ENCODE measurements at places on chromosomes 11 and 22.

GRCh38 chr11:36248436-36248835, 40.8 kb downstream of the COMMD9 start:
- H3K4me1 ChIP-seq: no peaks in the 10 kb centered on the region
- H3K4me3 ChIP-seq: no peak overlapping the region
- H3K36me3 ChIP-seq: no peaks in the 10 kb centered on the region
- no peak for DNase-seq
- H3K27ac ChIP-seq: no peak overlapping the region
- no peaks in the 10 kb centered on the region for H3K27me3 ChIP-seq

DNA sequence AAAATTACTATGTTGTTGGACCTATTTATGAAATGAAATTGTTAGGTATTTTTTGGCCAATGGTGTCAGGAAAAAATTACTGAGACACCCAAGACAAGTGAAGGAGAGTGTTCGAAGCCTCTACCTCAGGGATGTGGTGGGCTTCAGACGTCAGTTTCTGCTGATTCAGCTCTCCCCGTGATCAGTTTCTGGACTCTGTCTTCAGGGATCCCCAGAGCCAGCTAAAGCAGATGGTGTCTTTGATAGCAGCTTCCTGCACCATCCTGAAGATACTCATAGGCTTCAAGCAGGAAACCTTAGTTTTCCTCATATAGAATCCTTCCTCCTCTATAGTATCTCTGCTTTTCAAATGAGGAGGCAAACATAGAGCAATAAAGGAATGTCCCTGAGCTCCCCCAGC, 7.4 kb downstream of the CD248 start:
- H3K36me3 ChIP-seq: no peaks in the 10 kb centered on the region
- H3K4me3 ChIP-seq: no peak overlapping the region
- no peak for DNase-seq
- no peaks in the 10 kb centered on the region for H3K27me3 ChIP-seq
- no peak overlapping the region for H3K27ac ChIP-seq

DNA sequence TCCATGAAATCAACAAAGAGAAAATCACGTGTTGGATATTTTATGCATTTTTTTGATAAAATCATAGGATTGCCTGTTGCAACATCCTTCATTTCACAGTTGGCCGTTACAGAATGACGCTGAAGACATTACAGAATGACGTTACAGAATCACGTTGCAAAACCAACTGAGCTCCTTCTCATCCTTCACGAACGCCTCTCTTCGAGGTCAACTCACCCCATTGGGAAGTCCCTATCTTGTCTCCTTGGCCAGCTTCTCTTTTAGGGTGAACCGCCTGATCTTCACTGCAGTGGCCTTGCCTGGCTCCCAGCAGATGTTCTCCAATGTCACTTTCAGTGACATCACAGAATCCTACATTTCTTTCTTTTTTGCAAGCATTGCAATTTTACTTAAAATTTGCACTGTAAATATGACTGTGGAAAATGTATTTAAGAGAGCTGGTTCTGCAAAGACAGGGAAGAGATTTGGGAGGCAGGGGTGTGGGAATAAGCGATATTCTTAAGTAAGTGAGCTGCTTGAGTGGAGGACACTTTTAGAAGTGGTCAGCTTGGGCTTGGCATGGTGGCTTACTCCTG, 5.1 kb downstream of the KRTAP5-7 start:
- no peaks in the 10 kb centered on the region for H3K27me3 ChIP-seq
- H3K36me3 ChIP-seq: no peaks in the 10 kb centered on the region
- no peaks in the 10 kb centered on the region for H3K4me1 ChIP-seq
- DNase-seq: no peak
- H3K27ac ChIP-seq: no peak overlapping the region

GRCh38 chr11:13685461-13686108, 17.1 kb downstream of the FAR1 start:
- H3K27ac ChIP-seq: no peak overlapping the region
- no peaks in the 10 kb centered on the region for H3K36me3 ChIP-seq
- H3K4me3 ChIP-seq: no peak overlapping the region
- no peak for DNase-seq
- H3K27me3 ChIP-seq: no peaks in the 10 kb centered on the region

GRCh38 chr11:15750535-15751308, 605.6 kb downstream of the SOX6 start:
- no peak for DNase-seq
- H3K27ac ChIP-seq: no peak overlapping the region
- no peaks in the 10 kb centered on the region for H3K4me1 ChIP-seq
- no peaks in the 10 kb centered on the region for H3K27me3 ChIP-seq

DNA sequence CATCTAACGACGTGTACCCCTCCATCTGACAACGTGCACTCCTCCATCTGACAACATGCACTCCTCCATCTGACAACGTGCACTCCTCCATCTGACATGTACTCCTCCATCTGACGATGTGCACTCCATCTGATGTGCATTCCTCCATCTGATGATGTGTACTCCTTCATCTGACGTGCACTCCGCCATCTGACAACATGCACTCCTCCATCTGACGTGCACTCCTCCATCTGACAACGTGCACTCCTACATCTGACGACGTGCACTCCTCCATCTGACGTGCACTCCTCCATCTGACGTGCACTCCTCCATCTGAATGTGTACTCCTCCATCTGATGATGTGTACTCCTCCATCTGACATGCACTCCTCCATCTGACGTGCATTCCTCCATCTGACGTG, 8.0 kb upstream of the IL17REL start:
- no peaks in the 10 kb centered on the region for H3K36me3 ChIP-seq
- no peak overlapping the region for H3K27ac ChIP-seq
- no peak for DNase-seq
- H3K4me1 ChIP-seq: peaks cover 15% of the 10 kb centered on the region
- no peaks in the 10 kb centered on the region for H3K27me3 ChIP-seq

DNA sequence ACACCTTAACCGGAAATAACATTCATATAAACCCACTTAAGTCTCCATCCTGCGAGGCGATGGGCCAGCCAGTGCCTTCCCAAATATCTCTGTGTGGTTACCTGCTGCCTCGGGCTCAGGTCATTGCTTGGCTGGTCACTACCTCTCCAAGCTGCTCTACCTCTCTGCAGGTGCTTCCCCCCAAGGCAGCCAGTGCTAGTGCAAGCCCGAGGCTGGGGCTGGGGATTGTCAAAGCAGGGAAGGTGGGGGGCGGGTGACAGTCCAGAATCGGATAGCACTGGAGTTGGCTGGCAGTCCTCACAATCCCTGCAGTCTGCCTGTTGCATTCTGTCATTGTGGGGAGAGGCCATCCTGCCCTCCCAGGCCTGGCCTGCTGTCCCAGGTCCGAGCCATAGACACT, 11.1 kb downstream of the MCHR1 start:
- no peak for DNase-seq
- H3K36me3 ChIP-seq: no peaks in the 10 kb centered on the region
- H3K4me1 ChIP-seq: no peaks in the 10 kb centered on the region
- H3K27me3 ChIP-seq: no peaks in the 10 kb centered on the region
- H3K4me3 ChIP-seq: no peak overlapping the region
- H3K27ac ChIP-seq: no peak overlapping the region
